HT-29 (cell line): ENCODE measurements at places on chromosomes 7 and 10.

- no peak for DNase-seq
These were observed 31.2 kb upstream of the ZNF438 start for GRCh38 chr10:31062856-31063255.

DNA sequence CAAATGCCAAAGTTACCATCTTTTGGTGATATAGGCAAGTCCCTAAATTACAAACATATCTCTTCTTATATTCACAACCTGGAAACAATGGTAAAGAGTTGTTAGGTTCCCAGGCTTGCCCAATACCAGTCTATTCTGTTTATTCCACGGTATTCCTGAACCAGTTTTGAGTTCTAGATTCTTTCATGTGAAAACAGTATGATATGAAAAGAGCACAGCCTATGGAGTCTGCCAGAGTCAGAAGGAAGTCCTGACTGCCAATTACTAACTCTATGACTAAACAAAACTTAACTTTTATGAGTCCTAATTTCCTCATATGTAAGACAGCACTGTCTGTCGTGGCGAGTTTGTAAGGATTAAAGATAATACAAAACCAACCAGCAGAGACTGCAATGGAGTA, 5.6 kb downstream of the ABI1 start:
- DNase-seq, result no peak

GRCh38 chr10:80104066-80104926, 25.8 kb downstream of the TMEM254 start:
- no peak for DNase-seq

DNA sequence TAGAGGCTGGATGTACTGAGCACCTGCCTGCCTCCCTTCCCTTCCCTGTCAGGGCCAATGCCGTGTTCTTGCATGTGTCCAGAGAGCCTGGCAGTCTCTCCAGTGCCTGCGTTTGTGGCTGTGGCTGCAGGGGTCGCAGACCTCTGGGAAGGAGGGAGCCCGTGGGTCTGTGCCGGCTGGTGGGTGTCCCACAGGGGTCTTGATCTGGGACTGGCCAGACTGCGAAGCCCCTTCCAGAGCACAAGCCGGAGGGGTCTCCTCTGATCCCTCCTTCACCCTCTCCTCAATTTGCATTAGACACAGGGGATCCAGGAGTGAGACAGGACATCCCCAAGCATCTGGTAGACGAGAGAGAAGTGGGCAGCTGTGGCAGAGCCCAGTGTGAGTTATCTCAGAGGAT, 199.2 kb downstream of the ADARB2 start:
- no peak for DNase-seq

DNA sequence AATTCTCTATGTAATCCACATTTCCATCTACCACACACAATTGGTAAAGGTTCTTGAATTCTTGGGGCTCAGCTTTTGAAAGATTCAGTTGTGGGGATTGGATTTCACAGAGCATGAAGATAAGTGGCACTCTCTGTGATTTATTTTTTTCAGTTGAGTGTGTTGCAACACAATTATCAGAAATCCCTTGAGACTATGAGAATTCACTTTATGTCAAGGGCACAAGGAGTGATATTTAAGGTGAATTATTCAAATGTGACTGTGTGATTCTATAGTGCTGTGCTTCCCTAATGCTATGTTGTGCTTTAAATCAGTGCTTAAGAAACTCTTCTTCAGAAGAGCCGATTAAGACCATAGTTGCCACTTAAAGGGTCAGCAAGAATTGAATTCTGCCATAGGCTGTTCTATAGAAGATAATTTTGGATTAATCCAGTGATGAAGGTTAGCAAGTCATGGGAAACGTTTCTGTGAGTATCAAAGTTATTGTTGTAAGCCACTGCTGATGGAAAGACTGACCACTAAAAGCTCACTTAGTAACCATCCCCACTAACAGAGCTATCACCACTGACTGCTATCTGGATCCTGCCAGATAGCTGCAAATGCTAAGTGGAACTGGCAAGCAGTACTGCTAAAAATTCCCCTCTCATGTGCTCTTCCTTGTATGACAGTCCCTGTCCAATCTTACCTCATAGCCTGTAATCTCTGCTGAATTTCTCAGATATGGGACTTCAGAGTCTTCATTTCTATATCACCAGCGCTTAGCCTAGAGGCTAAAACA, 134.0 kb upstream of the SEMA3D start:
- no peak for DNase-seq

DNA sequence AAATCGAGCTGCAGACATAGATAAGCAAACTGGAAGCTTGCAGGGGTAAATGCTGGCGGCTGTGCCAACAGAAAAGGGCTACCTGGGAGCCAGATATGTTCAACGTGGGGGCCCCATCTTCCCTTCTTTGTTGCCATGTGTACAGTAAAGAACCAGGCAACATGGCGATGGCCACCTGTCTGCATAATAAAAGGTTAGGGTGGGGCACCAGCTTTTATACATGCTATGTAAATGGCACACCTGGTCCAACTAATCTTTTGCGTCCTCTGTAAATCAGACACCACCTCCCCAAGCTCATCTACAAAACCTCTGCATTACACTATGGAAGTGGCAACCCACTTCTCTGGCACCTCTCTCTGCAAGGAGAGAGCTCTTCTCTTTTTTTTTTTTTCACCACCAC, 13.9 kb downstream of the BUD31 start:
- no peak for DNase-seq
